ENCODE measurements at places on chromosomes 6 and 20. TPM values are rescaled to one million over a fixed set of nuclear protein-coding genes. Genes with fewer than 3 reads are reported as not detected.

The BPIFB4 gene
- total RNA-seq = not detected

The ASF1A gene
- 30.2 TPM for total RNA-seq

The BPIFB6 gene
- total RNA-seq = not detected

The CABLES2 gene
- total RNA-seq = 7.0 TPM

The ZNF184 gene
- 14.9 TPM for total RNA-seq

The FAM229B gene
- 0.49 TPM for total RNA-seq

The MUCL3 gene
- total RNA-seq = not detected

The SLC22A2 gene
- total RNA-seq = not detected

The HLA-DQA2 gene
- 0.32 TPM for total RNA-seq

The JPH2 gene
- total RNA-seq = not detected

The LPA gene
- not detected for total RNA-seq

The SPDEF gene
- total RNA-seq = 0.35 TPM

The RBBP8NL gene
- not detected for total RNA-seq

The RHAG gene
- not detected for total RNA-seq

The SLC17A2 gene
- total RNA-seq = not detected

The FHL5 gene
- not detected for total RNA-seq

The TXLNB gene
- 0.47 TPM for total RNA-seq

The NRN1 gene
- total RNA-seq = not detected

The RSPO3 gene
- not detected for total RNA-seq

The DEFB123 gene
- total RNA-seq = not detected

The HEY2 gene
- total RNA-seq = not detected

The PRSS35 gene
- not detected for total RNA-seq

The CSNK2B gene
- total RNA-seq = 141 TPM

The IL17F gene
- 0.64 TPM for total RNA-seq

The SLC17A1 gene
- total RNA-seq = not detected

The EDN1 gene
- total RNA-seq = 1.1 TPM

The ULBP1 gene
- total RNA-seq = 0.64 TPM

The TNFAIP3 gene
- total RNA-seq = 3,783 TPM

The SRSF12 gene
- not detected for total RNA-seq

The SAYSD1 gene
- total RNA-seq = 20.6 TPM

The PDE7B gene
- 0.25 TPM for total RNA-seq

The CNR1 gene
- total RNA-seq = not detected

The FRMD1 gene
- total RNA-seq = not detected

The PCIF1 gene
- total RNA-seq = 95.3 TPM

The TNFRSF6B gene
- not detected for total RNA-seq

The PHACTR3 gene
- not detected for total RNA-seq

The FOXF2 gene
- not detected for total RNA-seq

The ARFGEF3 gene
- total RNA-seq = not detected

The KCNG1 gene
- not detected for total RNA-seq

The MATN4 gene
- total RNA-seq = not detected

The ZBP1 gene
- 67.0 TPM for total RNA-seq

The HSF2 gene
- 18.5 TPM for total RNA-seq

The MCCD1 gene
- total RNA-seq = not detected

The LMBRD1 gene
- 40.8 TPM for total RNA-seq
